ENCODE measurements at places on chromosomes 4 and X.

DNA sequence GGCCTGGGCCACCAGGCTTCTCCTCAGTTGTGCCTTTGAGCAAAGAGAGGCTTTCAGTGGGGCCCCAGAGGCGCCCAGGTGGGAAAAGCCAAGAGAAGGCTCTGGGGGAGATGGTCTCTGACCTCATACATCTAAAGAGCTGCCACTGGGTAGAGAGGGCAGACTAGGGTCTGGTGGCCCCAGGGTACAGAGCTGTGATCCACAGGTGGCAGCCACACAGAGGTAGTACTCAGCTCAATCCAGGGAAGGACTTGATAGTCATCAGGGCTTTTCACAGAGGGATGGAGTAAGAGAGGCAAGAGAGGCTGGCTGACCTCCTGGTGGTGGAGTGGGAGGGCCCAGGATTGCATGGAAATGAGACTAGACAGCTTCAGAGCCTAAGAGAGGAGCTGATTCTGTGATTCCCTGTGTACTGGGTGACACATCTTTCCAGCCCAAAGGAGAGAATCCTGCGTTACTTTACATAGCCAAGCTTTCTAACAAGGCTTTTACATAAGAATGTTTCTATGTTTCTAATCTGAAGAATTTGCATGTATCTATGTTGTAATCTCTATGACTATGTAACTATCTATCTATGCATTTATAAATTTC, 53.2 kb upstream of the PJA1 start:
- no peak for DNase-seq

DNA sequence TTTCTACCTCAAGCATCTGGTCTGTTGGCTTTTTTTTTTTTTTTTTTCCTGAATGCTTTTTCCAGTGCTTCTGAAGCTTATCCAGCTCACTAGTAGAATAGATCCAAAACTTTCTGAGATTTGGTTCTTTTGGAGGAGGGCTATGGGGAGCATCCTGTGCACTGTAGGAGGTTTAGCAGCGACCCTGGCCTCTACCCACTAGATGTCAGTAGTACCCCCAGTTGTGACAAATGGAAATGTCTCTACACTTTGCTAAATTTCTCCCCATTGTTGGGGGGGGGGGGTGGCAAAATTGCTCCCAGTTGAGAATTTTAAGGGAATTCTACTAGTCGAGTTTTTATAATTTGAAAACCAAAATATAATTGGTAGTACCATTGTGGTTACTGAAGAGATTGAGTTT, 23.0 kb upstream of the PPA2 start:
- DNase-seq: peak; percentile 37

DNA sequence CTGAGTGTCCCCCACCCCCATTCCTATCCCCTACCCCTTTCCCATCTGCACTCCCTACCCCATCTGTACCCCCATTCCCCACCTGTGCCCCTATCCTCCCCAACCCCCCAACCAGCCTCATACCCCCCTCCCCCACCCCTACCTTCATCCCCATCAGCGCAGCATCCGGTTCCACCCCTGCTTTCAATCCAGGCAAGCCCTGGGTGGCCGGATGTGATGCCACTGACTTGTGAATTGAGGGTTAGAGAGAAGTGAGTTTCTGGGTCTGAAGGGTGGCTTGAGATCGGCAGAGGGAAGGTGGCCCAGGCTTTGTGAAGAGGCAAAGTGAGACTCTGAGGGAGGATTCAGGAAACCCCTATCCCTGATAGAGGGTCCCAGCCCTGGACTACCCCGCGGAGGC, 7.8 kb downstream of the MAGEA4 start:
- DNase-seq: no peak

- no peak for DNase-seq
Observed at GRCh38 chrX:69260169-69260568, 94.9 kb upstream of the PJA1 start.

- DNase-seq: no peak
Observed at GRCh38 chr4:1334579-1334895, 12.5 kb upstream of the UVSSA start.

GRCh38 chr4:86791126-86791525, 58.1 kb downstream of the SLC10A6 start:
- no peak for DNase-seq

- no peak for DNase-seq
Observed at GRCh38 chr4:6751611-6752485, 30.7 kb upstream of the KIAA0232 start.

DNA sequence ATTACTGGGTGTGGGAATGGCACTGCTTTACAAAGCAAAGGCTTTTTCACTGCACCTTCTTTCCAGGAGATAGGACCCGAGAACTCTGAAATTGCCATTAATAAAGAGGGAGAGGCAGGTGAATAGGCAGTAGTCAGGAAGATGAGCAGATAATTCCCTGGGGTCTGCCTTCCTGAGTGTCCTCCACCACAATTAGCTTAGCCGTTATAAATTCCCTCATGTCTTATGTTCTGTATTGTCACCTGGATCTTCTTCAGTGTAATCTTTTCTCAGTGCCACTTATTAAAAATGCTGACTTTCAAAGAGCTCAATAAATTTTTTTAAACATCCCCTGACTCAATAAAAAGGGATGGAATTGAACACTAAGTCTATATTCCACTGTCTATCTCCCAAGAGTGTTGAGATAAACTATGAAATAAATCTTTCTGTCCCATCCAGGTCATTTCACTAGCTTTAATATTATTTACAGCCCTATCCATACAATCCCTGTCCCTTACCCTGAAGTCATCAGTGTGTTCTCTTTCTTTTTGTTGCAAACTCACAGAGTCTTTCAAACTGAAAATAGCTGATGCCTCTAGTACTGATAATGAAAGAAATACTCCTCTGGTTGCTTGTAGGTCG, 272.2 kb upstream of the NRK start:
- DNase-seq: no peak

GRCh38 chr4:6568689-6569332, 6.2 kb upstream of the MAN2B2 start:
- DNase-seq: no peak

DNA sequence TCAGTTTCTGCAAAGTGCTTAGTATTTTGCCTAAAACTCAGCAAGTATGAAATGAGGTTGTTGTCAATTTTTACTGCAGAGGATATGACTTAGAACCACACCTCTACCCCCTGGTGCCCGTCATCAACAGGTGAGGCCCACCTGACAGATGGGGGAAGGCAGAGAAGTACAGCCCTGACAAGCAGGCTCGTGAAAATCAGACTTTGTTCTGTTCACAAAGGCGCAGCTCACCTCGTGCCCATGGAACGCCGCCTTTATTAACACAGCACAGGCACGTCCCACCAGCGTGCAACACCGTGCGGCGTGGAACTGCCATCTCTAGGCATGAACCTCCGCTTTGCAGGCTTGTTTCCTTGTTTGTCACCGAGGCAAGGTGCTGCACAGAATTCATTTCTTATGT, 13.3 kb downstream of the CYP4V2 start:
- DNase-seq: no peak

DNA sequence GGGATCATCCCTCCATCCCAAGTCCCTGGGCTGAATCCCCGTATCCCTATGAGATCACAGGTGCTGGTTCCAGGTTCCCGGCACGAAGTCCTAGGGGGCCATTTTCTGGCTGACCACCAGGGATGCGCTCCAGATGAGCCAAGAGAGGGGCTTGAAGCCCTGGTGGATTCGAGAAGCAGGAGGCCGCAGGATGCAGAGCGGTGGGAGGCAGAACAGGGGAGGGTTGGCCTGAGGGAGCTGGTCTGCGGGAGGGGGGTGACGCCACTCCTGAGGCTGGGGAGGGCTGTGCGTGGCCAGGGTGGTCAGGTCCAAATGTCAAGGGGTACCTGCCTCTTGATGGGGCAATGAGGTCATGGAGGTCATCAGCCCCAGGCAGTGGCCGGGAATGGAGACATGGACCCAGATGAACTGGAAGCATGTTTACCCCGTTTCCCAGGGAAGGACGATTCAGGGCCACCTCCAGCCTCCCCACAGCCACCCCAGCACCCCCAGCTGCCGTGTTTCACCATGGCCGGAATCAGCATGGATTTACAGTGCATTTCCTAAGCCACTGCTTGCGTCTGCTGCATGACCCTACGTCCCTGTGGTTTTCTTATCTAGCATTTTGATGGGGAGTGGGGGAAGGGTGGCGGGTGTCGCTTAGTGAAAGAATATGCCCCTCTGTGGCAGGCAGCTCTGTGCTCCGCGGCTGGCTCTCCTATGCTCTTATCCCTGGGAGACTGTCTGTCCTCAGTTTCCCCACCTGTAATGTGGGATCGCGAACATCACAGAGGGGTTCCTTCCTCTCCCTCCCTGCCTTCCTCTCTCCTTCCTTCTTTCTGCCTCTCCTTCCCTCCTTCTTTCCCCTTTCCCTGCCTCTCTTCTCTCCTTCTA, 17.0 kb upstream of the HTRA3 start:
- DNase-seq: no peak

- DNase-seq: peak; percentile 96
Observed at GRCh38 chr4:99633772-99634171, 23.9 kb downstream of the C4orf54 start.

DNA sequence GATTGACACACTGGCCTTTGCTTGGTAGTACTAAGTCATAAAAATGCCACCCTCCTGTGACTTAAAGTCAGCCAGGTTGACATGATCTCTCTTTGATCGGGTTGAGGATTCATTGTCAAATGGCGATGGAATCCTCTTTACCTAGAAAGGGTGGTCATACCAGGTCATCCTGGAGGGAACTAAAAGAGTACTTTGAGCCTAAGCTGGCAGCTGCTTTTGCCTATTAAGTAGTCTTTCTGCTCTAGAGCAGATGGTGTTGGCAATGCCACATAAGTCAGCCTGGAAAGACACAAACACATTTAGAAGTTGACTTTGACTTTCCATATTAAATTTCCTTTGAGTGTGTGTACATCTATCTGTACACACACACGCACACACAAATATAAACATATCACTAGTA, 39.2 kb upstream of the C4orf54 start:
- DNase-seq: no peak

DNA sequence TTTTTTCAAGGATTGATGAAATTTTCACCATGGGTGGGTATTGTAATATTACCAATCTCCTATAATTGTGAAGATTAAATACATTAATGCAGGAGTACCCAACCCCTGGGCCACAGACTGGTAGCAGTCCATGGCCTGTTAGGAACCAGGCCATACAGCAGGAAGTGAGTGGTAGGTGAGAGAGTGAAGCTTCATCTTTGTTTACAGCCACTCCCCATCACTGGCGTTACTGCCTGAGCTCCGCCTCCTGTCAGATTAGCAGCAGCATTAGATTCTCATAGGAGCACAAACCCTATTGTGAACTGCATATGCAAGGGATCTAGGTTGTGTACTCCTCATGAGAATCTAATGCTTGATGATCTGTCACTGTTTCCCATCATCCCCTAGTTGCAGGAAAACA, 15.1 kb downstream of the RAPGEF2 start:
- peak; percentile 55 for DNase-seq

GRCh38 chr4:78032446-78032845, 24.7 kb upstream of the FRAS1 start:
- peak; percentile 99 for DNase-seq

DNA sequence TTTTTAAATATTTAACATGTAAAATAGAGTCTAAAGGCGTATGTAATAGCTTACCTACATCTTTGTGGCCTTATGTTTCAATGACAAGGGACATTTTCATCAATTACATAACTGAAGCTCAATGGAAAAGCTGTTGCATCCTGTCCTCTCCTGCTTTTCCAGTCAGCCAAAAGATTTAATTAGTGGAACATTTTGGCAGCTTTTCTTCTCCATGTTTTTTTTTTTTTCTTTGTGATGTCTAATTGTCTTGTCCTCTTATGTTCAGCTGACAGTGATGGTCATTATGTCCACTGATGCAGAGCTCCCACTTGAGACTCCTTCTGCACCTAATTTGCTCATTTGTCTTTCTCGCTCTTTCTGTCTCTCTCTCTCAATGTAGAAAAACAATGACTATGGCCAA, 422.2 kb downstream of the GABRG1 start:
- DNase-seq: no peak

DNA sequence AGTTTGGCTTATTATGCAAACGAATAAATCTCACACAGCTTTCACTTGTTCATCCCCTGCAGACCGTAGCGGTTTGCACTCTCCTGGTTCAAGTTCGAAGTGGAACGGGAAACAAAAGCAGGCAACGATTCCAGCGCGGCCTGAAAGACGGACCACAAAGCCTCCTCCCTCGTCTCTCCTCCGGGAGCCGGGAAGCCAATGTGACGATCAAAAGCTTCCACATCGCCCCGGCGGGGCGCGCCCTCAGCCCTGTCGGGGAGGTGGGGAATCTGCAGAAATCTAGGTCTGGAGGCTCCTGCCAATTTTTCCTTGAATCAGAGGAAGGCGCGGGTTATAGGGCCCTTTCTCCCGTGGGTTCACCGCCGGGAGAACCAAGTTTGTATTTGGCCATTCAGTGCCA, 16.9 kb upstream of the ZIC3 start:
- DNase-seq: no peak

DNA sequence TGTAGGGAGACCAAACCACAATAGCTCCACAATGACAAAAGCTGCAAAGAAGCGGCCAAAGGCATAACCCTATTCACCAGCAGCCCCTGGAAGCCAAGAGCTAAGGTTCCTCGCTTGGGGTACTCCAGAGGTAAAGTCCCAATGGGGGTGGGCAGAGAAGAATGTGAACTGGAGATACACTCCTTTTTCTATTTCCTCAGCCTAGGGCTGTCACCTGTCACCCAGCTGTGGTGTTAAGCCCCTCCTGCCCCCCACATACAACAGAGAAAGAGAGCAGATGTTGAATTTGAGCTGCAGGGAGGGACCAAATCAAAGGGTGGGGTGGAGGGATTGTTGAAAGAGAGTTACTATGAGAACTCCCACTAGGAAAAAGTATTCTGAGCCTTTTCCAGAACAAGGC, 26.1 kb downstream of the AMOT start:
- no peak for DNase-seq

- peak; percentile 87 for DNase-seq
Observed at GRCh38 chr4:188428935-188429334, 289.7 kb downstream of the TRIML1 start.

- no peak for DNase-seq
Observed at GRCh38 chr4:16027626-16028025, 56.2 kb downstream of the PROM1 start.

GRCh38 chr4:182521011-182521410, 277.8 kb downstream of the TENM3 start:
- peak; percentile 39 for DNase-seq

DNA sequence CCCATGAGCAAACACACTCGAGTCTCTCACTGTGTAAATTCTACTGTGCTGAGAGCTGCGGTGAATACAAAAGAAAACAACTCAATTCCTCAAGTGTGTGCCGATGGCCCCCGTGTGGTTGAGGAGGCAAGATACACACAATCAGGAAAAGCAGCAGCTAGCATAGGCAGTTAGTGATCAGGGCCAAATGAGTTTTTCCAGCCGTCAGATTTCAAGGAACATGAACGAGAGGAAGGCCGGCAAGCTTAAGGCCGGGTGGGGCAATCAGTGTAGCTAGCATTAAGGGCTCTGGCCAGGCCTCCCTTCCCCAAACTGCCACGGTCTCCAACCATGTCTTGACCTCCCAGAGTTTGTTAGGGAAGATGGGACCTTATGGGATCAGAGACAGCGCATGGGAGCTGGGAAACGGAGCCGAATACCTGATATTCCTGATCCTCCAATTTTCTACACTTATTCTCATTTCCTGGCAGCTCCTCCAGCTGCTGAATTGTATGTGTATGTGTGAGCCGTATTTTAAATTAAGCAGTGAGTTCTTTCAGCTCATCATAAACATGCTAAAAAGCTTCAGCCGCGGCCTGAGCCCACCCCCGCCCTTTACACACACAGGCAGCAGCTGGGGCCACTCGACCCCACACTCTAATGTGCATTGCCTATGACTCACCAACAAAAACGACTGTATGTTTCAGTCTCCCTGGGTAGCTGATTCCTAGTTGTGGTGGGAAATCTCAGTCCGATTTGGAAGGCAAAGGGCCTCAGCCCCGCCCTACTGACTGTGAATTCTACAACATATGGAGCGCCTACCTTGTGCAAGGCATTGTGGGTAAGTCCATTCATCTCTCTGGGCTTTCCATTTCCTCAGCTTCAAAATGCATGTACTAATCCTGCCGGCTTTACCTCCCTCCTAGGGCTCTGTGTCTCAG, 59.9 kb downstream of the RTL9 start:
- peak; percentile 70 for DNase-seq
